ENCODE measurements at places on chromosomes 3 and 15. TPM values are rescaled to one million over a fixed set of nuclear protein-coding genes. Genes with fewer than 3 reads are reported as not detected.
A peak's percentile ranks its signal among the peaks of the same experiment; 100 is the strongest.

The CLDN16 gene
- 28.4 TPM for polyA plus RNA-seq

The SLC28A2 gene
- polyA plus RNA-seq = 0.17 TPM

The SCN11A gene
- 0.17 TPM for polyA plus RNA-seq

The HRG gene
- polyA plus RNA-seq = 22.8 TPM

The RTP1 gene
- polyA plus RNA-seq = not detected

The CLDN11 gene
- 1.6 TPM for polyA plus RNA-seq

The ZXDC gene
- 11.4 TPM for polyA plus RNA-seq

The UACA gene
- 49.6 TPM for polyA plus RNA-seq

The PTX3 gene
- 0.45 TPM for polyA plus RNA-seq

DNA sequence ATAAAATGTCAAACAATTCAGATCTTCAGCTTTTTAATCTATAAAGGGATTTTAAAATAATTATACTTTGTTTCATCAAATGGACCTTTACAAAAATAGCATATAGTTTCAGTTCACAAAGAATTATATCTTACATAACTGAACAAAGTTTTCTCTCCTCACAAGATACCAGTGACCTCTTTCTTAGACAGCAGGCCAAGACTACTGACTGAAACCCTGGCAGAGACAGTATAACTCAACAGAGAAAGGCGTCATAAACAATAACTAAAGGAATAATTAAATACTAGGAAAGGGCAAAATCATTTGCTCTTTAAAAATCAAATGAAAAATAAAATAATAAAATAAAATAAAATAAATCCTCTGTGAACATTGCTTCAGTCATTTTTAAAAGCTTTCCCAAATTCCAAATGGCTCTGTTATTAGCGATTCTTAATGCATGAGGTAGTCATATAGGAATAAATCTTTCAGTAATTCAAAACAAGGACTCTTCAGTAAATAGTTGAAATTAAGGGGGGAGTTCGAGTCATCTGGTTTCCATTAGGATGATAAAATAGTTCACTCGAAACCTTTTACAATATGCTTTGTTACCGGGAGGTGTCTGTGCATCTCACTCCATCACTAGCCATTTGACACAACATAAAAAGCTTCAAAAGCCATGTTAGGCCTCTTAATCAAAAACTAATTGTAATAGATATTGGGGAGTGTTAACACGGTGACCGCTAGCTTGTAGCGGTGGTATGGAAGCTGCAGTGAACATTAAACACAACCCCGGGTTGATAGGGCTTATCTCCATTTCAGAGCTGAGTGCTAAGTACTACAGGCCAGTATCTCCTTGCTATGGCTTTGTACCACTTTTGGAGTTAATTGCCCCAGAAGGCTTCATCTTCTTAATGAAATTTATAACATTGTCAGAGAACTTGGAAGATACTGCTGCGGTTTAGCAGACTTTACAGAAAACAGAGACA lies 142.9 kb upstream of the NR2F2 start:
- DNase-seq = no peak

DNA sequence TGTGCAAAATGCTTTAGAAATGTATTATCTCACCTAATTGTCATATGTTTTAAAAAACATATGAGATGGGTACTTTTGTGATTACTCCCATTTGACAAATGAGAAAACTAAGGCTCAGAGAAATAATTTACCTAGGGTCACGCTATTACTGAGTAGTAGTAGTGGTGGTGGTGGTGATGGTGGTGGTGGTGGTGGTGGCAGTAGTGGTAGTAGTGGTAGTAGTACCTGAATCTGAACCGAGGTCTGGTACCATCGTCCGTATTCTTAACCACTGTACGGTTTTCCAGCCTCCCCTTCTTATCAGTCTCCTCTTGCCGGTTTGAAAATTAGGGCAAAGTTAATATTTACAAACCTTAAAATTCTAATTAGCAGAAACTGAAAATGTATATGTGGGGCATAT lies 102.4 kb downstream of the KLHL25 start:
- DNase-seq = no peak

DNA sequence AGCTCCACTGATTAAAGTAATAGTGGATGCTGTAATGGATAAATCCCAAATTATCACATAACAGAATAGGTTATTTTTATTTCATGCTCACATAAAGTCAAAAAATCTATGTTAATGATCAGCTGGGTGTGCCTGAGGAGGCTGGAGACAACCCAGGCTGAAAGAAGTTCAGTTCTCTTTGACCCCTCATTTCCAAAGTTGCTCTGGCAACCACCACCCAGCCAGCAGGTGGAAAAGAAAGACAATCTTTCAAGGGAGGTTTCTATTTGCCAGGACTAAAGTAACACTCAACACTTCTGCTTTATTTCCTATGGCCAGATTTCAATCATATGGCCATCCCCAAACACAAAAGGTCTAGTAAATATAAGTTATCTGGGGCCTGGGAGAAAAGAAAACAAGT lies 48.8 kb upstream of the ANKRD28 start:
- no peak for DNase-seq

- peak; percentile 98 for DNase-seq
These were observed at the start of gene DNAH12 for GRCh38 chr3:57544181-57545125. Gene DNAH12, minus strand, starts transcription at chr3:57544344. Its CDS starts 1,474 bp downstream, at chr3:57542870.

DNA sequence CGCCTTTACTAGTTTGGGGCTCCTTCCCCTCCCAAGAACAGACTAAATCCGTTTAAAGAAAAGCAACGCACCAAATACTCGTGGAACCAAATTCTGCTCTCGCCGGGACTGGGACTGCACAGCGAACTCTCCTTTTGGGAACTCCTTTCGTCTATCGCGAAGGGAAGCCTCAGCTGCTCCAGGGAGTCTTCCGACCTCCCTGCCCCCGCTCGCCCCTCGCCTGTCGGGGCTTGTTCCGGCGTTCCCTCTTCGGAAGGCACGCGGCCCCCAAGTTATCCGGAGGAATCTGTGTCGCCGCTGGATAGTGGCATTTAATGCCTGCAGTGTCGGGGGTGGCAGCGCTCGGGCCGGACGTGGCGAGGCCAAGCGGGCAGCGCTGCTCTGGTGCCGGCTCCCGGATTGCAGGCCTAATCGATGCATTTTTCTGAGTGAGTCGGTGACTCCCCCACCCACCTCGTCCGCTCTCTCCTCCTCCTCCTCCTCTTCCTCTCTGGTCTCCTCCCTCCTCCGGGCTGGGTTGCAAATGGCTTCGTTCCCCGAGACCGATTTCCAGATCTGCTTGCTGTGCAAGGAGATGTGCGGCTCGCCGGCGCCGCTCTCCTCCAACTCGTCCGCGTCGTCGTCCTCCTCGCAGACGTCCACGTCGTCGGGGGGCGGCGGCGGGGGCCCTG lies at the start of gene TRIM71:
Gene TRIM71, plus strand, starts transcription at position 440 of the 671 bp plus-strand sequence. Its CDS starts 84 bp downstream, at position 524.
- DNase-seq = peak; percentile 55

DNA sequence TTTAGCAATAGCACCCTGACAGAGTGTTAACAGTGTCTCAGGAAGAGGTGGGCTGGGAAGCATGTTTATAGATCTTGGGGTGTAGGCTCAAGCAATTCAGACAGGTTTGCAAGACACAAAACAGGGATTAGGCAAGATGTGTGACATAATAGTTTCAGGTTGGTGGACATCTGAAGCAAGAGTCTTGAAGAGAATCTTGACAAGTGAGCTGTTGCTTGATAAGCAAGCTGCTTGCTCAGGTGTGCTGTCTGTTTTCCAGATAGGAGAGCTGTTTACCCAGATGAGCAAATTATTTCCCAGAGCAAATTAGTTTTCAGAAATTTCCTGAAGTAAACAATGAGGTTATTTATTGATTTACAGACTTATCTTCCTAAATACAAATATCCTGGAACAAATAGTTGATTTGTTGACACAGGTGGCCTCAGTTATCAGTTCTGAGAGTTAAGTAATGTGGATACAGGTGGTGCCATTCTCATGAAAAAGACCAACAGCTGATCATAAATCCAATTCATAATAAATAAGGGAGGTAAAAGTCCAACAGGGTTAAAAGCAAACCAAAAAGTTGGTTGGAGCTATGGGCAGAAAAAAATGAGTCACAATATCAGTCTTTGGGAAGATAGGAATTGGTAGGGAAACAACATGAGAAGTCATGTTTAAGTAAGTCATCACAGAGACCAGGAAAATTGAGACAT lies 437.3 kb downstream of the TBL1XR1 start:
- DNase-seq = no peak

- DNase-seq = peak; percentile 90
These were observed 330.2 kb downstream of the EPHB1 start for GRCh38 chr3:135125171-135125801.

DNA sequence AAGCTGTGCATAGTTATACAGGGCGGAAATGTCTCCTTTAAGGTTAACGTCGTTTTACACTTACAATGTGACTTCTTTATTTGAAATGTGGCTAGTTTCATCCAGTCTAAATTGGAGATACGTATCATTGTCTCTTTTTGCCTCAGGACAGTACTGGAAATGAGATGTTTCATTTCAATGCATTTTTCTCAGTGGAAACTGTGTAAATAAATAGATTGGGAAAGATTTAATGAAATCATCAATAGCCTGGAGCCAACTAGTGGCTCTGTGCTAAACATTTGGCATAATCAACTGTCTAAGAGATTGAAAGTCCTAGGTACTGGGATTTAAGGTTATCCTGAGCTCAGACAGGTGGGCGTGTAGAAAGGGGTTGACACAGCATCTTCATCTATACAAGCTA lies 691.5 kb upstream of the CCDC54 start:
- DNase-seq = no peak

- DNase-seq = no peak
These were observed 8.7 kb downstream of the FOXL2 start for GRCh38 chr3:138938056-138938876.

GRCh38 chr3:183339461-183340086 lies 86.5 kb downstream of the B3GNT5 start:
- no peak for DNase-seq

GRCh38 chr3:15096046-15096445 lies 2.9 kb downstream of the RBSN start:
- DNase-seq = no peak

GRCh38 chr15:64348455-64348854 lies 7.5 kb downstream of the CSNK1G1 start:
- no peak for DNase-seq

DNA sequence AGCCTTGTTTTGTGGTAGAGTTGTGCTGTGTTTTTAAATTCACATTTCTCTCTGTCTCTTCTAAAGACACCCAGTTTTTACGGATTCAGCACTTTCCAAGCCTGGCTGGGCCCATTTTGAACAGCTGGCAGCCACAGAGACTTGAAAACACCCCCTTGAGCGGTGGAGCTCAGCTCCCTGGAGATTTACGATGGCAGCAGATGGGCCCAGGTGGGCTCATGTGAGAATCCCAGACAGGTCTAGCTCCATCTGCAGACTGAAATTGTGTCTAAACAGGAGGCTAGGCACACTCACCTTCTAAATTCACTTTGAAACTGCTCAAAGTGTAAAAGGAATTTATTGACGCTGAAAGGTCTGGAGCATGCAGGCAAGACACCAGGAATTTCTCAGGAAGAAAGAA lies 232.0 kb upstream of the HES1 start:
- DNase-seq = no peak

GRCh38 chr3:53109190-53109589 lies 21.0 kb downstream of the RFT1 start:
- DNase-seq = peak; percentile 29

GRCh38 chr3:58022490-58022889 lies 14.3 kb downstream of the FLNB start:
- DNase-seq = no peak

GRCh38 chr15:70017025-70017424 lies 80.7 kb downstream of the TLE3 start:
- no peak for DNase-seq
